Esophagus muscularis mucosa (tissue), 4 donors: ENCODE measurements at places on chromosomes 12 and 14. TPM values are rescaled to one million over a fixed set of nuclear protein-coding genes. Genes with fewer than 3 reads are reported as not detected.

FGD6 gene
- total RNA-seq, result 30.5 TPM

EIF2S3B gene
- 0.45 TPM for total RNA-seq

IL26 gene
- not detected for total RNA-seq

FGF23 gene
- not detected for total RNA-seq

GRCh38 chr12:77724367-77724957, 106.2 kb upstream of the NAV3 start:
- peaks cover 10% of the 10 kb centered on the region for H3K4me1 ChIP-seq
- no peaks in the 10 kb centered on the region for H3K27me3 ChIP-seq
- no peak for DNase-seq
- no peak overlapping the region for H3K4me3 ChIP-seq
